ENCODE measurements at places on chromosomes 16 and 17. TPM values are rescaled to one million over a fixed set of nuclear protein-coding genes. Genes with fewer than 3 reads are reported as not detected.

GUCY2D gene
- not detected for polyA plus RNA-seq

ITGAD gene
- polyA plus RNA-seq = 0.16 TPM

ALOX15 gene
- polyA plus RNA-seq = 0.41 TPM

AIPL1 gene
- polyA plus RNA-seq = 0.05 TPM

DNA sequence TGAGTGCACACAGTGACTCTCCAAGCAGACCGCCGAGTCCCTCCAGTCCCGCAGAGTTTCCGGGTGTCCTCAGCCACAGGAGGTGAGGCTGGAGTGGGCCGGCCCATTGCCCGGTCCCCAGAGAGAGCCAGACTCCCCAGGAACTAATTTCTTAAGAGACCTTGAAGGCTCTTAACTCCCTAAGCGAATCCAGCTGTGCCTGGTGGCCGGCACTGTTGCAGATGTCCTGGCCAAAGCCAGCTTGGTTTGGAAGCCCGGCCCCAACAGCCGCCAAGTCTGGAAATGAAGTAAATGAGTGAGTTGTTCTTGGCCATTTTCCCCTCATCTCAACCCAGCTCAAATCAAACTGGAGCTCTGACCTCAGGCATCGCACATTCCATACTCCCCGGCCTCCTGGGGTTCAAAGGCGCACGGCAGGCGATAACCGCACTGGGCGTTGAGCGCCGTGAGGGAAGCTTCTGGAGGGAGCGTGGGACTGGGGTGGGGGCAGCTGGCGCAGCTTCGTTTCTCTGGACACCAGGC, 42.0 kb downstream of the CMIP start:
- no peak for DNase-seq

DNA sequence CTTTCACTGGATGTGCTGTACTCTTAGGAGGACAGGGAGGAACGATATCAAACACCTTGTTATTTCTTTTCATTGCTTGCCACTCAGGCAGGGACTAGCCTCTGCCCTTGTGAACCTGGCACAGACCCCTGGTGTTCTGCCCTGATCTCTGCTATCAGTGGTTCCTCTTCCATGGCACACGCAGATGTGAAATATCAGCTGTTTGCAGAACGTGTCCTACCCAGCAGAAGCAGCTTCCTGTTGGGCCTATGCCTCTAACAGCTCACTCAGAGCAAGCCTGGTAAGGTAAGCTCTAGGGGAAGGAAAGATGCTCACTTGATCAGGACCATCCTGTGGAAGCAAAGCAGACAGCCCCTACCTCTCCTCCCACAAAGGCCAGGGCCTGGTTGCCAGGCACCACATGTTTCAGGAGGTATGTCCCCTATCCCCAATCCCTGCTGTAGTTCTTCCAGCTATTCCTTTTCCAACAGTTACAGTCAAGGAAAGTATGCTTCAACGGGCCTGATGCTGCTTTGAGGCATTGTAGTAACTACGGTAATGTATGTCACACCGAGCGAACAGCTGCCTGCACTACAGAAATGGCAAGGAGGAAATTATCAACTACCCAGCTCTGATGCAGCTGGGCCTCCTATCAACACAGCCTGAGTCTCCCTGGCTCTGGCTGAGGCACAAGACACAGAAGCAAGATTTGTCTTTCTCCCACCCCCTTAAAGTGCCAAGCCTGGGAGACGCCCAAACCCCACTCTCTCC, 41.3 kb upstream of the GFOD2 start:
- no peak for DNase-seq

DNA sequence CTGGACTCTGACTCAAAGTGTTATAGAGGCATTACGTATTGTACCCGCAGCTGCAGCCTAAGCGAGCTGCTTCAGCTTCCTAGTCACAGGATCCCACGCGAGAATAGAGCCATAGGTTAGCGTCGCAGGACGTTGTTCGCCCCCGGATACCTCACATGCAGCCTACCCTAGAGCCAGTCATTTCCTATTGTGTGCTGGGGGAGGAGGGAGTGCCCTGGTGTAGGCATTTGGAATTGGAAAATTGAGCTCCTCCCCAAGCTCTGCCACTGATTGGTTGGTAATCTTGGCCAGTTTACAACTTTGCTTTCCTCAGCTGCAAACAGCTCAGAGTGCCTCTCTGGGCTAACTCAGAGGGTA, 530 bp downstream of the NAA60 start:
- DNase-seq = no peak

DNA sequence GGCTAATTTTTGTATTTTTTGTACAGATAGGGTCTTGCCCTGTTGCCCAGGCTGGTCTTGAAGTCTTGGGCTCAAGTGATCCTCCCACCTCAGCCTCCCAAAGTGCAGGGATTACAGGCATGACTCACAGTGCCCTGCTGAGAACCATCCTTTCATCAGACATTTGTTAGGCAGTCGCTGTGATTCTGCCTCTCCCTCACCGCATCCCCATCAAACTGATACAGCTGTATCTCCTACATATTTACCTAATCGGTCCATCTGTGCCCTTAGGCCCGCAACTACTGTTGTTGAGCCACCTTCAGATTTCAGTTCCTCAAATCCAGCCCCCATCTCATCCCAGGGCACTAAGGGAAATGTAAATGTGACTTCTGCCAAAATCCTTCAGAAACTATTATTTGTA, 2.0 kb upstream of the SLC43A2 start:
- DNase-seq = no peak

GRCh38 chr16:68475071-68475470, 26.8 kb upstream of the SMPD3 start:
- DNase-seq = no peak

GRCh38 chr16:1126044-1126443, 26.9 kb upstream of the CACNA1H start:
- DNase-seq = no peak

DNA sequence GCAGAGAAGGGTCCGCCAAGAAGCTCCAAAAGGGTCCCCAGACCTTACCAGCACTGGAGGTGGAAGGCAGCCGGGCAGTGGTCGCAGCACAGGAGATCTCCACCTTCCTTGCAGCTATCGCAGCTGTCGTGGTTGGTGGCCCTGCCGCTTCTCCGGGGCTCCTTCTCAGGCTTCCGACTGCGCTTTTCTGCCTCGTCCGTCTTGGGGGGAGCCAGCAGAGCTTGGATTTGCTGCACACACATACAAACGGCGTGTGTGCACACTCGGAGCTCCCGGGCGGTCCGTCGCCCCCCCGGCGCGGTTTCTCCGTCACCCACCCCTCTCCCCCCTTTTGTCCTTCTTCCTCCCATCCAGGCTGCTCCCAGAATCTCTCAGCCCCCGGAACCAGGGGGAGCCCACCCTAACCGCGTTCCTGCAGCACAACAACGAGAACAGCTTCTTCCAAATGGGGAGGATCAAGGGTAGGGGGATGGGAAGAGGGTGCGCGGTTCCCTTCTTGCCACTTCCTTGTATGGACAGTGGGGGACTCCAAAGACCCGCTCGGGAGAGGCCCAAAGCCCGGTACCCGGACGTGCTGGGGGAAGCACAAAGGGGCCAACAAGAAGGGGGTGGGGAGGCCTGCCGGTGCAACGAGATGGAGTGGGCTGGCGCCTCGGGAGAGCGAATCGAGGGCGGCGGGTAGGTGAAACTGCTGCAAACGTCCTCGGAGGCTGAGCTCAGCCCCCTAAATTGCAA, 1.1 kb downstream of the PHF12 start:
- DNase-seq = no peak

- no peak for DNase-seq
Measured at GRCh38 chr17:17021194-17021863, 20.9 kb upstream of the MPRIP start.

Measured in left renal cortex interstitium (tissue), 4 donors.